Fibroblast of skin of right quadriceps (primary cell): ENCODE measurements at places on chromosomes 4 and X.

- no peak for DNase-seq
Observed at GRCh38 chr4:9988933-9989332, 32.4 kb downstream of the SLC2A9 start.

DNA sequence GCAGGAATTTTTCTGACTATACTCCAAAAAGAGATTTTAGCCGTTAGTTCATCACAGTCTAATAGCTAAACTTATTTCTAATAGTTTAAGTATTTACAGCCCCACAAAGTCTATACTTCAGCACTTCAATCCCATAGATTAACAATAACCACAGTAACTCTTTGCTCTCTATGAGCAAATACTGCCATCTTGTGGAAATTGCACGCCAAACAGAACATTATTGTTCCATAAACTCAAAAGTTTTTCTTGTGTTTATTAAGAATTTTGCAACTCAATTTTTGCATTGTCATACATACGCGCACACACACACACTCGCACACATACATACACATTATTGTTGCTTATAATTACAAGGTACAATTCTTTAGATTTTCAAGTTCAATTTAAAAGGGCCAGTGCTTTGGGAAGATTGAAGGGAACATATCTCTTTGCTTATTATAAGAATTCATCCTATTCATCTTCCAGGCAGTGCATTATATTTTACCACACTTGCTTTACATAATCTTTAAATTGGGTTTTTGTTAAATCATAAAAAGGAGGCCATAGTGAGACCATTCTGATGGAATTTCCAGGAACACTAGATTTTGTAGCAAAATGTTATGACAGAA is 63.8 kb upstream of the ATOH1 start:
- DNase-seq: peak; percentile 35

GRCh38 chr4:20087522-20087911 is 164.2 kb upstream of the SLIT2 start:
- no peak for DNase-seq

DNA sequence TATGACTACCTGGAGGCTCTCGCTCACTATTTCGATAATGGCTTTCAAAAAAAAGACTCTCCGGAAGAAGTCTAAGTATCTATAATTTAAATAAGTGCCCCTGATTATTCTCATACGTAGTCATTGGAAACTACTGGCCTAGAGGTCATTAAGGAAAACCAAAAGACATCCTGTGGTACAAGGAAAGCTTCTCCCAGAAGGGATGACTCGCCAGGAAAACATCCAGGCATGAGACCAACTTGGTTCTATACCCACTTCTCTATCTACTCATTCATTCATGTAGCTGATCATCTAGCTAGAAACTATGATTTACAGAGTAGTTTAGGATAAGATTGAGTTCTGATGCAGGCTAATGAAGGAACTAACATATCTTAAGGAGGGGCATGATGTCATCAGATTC is 37.7 kb downstream of the SOX3 start:
- peak; percentile 17 for DNase-seq

DNA sequence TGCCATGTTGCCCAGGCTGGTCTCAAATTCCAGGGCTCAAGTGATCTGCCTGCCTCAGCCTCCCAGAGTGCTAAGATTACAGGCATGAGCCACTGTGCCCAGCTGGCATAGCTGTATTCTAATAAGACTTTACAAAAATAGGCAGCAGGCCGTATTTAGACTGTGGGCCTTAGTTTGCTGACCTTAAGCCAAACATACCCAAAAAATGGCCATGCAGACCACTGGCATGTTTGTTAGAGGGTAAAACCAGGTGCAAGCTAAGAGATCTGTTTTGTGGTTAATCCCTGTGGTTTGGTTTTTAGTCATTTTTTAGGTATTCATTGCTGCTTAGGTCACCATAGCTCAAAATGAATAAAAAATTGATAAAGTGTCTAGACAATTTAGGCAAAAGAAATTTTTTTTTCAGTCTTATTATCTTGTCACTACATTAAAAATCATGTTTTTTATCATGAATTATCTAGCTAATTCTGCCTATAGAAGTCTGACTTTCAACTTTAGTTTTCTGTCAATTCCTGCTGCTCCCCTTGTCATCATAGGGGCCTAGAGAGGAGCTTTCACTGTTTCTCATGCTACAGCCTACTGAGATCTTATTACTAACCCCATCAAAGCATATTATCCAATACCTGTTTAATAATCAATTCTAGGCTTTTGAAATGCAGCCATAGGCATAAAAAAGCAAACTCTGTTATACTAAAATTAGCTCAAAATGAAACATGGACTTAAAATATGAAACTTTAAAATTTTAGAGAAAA is 7.5 kb upstream of the SPINK2 start:
- DNase-seq: peak; percentile 12

DNA sequence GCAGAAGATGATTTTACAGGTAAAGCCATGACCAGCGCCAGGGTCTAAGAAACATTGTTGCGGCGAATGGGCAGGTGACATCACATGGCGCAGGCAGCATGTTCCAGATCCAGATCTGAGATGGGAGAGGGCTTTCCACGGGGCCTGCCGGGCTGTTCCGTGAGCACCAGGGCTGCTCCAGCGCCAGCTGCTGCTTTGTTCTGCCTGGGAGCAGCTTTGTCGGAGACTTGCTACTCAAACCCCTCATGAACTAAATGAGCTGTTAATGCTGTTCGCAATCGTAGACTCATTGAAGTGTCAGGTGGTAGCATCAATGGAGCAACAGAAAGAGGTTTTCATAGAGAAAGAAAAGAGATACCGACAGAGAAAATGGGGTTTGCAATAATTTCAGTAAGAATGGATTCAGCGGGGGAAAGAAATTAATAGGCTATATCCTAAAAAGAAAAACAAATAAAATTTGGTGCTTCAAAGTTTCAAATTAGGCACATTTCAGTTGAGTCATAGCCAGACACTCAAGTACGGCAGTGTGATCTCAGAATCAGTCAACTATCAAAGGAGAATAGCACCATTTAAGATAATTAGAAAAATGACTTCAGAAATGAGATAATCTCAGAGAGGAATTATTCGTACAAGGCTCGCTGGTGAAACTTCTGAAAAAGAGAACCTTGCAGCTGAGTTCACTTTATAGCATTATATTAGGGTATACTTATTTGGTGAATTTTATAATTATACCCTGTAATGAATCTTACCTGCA is 23.9 kb downstream of the SORBS2 start:
- no peak for DNase-seq

DNA sequence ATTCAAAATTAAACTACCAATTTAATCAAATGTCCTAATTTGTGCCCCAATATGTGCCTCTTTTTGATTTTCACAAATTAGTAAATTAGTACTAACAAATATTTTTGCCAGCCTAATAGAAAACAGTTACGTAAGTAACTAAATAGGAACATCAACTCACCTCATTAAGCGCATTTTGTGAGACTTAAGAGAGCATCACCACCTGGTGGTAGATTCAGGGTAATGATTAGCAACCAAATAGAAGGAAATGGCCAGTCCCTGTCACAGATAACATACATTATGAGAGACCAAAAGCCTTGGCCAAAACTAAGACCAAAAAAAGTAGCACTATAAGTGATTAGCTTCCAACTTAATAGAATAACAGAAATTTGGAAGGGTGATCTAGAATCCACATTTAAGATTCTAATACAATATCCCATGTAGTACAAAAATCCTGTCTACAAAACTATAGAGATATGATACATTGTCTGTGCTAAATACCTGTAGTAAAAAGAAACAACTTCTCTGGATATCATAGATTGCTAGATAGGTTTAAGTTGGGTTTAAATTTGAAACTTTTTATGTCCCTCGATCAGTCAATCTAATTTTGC is 46.7 kb downstream of the C4orf46 start:
- peak; percentile 44 for DNase-seq

DNA sequence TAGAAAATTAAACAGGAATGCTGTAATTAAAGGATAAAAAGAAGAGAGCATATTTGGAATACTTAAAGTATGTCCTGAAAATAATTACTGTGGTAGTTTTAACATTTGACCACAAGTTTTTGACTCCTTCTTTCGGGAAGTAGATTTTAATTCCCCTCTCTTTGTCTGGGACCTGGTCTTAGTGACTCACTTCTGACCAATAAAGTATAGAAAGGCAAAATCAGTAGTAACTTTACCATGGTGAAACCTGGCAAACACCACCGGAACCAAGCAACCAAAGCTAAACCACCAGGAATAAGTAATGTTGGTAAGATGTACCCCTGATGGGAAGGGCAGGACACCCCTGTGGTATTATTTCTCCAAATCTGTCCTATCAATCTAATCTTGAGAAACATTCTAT is 314.8 kb downstream of the PDHA2 start:
- DNase-seq: no peak

GRCh38 chr4:90745176-90745575 is 618.0 kb downstream of the CCSER1 start:
- DNase-seq: no peak

GRCh38 chrX:125382148-125382628 is 62.5 kb downstream of the TEX13C start:
- DNase-seq: no peak

- DNase-seq: no peak
Observed at GRCh38 chrX:136491832-136492231, 4.1 kb downstream of the BRS3 start.

GRCh38 chr4:128670513-128670912 is 139.0 kb upstream of the JADE1 start:
- DNase-seq: no peak

GRCh38 chr4:63894161-63894560 is 515.1 kb downstream of the TECRL start:
- DNase-seq: no peak

GRCh38 chrX:134026565-134027311 is 41.3 kb upstream of the GPC3 start:
- DNase-seq: peak; percentile 42

DNA sequence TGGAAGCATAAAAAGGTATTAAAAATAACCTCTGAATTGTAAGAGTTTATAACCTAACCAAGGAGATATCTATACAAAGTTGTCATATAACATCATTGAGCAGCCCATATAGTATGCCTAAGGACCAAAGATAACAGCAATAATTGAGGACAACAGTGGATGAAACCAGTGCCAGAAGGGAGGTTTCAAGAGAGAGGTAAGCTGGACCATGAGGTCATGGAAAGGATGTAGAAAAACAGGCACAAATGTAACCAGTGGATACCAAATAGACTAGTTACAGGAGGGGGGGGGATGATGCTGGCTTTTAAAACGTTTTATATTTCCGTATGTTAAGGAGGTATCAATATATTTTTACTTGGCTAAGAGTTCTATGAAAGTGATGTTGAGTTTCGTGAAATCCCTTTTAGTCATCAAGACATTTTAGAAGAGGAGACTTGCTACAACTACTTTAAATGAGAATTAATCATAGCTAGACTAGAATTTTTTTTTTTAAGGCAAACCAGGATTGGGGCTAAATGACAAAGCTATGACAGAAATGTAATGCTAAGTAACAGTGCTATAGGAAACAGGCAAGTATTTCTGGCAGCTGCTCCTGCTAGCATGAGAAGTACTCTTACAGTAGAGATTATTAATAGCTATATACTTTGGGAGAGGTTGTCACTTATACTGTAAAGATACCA is 161.1 kb downstream of the FBXW7 start:
- DNase-seq: peak; percentile 35

GRCh38 chrX:11509786-11510185 is 155.9 kb downstream of the ARHGAP6 start:
- DNase-seq: no peak

- DNase-seq: no peak
Observed at GRCh38 chrX:20046223-20046622, 55.4 kb upstream of the BCLAF3 start.

DNA sequence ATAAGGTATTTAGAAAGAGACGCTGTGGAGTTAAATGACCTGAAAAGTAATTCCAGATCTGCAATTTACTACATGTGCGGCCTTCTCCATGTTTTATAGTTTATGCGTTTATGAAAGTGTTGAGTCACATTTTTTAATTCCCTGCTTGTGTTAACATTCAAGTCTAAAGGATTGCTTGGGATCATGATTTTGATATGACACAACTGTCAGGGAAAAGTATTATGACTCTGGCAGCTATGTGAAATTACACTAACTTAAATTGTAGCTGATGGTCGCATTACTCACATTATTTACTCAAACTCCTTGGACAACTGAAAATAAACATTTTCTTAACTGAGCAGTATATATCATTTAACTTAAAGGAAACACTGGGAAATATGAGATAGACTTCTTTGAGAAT is 14.3 kb upstream of the GABRB1 start:
- DNase-seq: no peak

DNA sequence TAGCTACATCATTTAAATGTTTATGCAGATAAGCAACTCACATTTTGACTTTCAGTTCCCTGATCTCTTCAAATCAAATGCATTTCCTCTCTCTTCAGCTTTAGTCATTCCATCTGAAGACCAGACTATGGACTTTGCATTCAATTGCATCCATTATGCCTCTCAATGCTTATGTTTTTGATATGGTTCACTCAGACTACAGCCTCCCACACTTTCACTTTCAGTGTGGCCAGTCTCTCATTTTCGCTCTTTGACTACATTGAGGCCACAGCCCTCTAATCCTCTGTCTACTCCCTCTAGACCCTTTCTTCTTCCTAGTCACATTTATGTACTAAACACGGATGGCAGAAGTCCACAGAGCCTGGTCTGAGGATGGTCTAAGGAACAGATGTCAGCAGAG is 24.5 kb upstream of the VEGFC start:
- no peak for DNase-seq

DNA sequence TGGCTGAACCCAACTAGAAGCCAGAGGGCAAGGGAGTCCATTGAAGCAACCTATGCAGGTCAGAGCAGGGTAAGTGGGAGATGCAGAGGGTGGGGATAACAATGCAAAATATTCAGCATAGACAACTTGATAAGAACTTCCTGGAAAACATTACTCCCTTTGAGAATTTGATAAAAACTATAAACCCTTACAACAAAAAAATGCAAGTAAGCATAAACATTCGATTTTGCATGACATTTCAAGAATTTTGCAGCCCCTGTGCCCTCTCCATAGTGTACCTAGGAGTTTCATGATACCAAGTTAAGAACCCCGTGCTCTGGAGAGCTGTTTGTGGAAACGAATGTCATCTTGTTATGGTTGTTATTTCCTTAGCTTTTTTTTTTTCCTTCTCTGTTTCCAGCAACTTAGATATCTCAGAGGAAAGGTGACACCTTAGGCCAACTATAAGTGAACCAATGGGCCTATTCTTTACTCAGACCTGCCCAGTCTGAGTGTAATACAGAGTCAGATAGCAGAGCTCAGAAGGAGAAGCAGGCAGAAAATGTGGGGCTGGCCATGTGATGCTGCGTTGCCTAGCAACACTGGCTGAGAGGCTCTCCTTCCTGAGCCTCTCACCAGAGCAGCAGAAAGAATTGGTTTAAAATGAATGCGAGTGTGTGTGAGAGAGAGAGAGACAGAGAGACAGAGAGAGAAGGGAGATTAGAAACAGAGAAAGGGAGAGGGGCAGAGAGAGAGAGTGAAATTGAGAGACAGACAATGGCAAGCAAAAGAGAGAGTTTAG is 36.7 kb upstream of the GABRQ start:
- no peak for DNase-seq
